ENCODE measurements at places on chromosomes 13 and 19.
A peak's percentile ranks its signal among the peaks of the same experiment; 100 is the strongest.

- no peak for DNase-seq
Observed at GRCh38 chr13:95237310-95237870, 63.9 kb downstream of the ABCC4 start.

DNA sequence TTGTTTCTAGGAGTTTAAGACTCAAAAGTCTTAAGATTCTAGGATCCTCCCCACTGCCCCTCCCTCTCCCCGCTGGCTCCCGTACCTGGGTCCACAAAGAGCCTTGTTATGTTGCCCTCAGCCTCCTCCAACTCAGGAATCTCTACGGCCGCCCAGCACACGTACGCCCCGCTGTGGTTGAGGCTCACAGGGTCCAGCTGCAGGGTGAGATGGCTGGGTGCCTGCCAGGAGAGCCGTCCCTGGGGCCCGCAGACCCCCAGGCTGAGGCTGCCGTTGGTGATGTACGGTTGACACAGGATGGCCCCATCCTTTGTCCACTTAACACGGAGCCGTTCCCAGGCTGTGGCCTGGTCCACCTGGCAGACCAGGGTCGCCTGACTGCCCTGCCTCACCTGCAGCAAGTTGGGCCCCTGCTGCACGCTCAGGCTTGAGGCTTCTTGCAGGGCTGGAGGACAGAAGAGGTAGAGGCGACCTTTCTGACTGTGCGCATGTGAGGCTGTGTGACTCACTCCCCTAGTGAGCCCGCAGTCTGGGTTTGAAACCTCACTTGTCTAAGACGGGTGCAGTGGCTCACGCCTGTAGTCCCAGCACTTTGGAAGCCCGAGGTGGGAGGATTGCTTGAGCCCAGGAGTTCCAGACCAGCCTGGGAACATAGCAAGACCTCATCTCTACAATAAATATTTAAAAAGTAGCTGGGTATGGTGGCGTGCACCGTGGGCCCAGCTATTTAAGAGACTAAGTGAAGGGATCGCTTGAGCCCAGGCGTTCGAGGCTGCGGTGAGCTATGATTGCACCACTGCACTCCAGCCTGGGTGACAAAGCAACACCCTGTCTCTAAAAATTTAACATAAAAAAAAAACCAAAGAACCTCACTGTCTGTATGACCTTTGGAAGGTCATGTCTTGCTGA, 4.0 kb downstream of the TMIGD2 start:
- DNase-seq, result no peak

DNA sequence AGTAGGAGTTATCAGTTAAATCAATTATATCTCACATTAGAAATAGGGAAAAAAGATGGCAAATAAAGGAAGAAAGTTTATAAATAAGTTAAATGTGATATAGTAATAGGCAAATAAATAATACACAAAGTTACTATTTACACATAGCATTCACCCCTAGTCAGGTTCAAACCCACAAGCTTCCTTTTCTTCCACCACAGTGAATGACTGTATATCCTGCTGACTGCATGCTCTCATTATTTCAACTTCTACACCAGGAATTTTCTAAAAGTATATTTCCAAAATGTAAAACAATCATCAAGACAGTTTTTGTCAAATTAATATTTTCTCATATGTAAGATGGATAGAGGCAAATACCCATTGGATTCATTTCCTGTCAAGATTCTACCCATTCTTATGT, 548.6 kb upstream of the SLITRK5 start:
- no peak for DNase-seq

- DNase-seq, result no peak
Observed at GRCh38 chr13:53121131-53121773, 92.6 kb downstream of the OLFM4 start.

- DNase-seq, result peak; percentile 83
Observed at GRCh38 chr13:34942732-34943435, 814 bp downstream of the NBEA start.

GRCh38 chr13:26476111-26476781, 81.2 kb upstream of the WASF3 start:
- DNase-seq, result no peak

DNA sequence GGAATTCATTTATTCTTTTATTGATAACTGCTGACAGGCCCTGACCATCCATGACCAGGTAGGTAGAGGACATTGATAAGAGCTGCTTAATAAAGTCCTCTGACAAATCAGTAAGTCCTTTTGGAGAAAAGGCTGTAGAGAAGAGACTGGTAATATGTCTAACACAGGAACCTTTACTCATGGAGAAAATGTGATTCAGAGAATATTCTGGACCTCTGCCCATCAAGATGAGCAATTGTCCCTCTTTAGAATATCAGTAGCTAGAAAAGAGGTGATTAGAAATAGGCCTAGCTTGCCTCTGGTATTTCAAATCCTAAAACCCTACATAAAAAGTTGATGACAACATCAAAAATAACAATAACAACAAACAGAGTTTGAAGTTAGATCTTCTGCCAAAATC, 642.3 kb downstream of the TBC1D4 start:
- no peak for DNase-seq

DNA sequence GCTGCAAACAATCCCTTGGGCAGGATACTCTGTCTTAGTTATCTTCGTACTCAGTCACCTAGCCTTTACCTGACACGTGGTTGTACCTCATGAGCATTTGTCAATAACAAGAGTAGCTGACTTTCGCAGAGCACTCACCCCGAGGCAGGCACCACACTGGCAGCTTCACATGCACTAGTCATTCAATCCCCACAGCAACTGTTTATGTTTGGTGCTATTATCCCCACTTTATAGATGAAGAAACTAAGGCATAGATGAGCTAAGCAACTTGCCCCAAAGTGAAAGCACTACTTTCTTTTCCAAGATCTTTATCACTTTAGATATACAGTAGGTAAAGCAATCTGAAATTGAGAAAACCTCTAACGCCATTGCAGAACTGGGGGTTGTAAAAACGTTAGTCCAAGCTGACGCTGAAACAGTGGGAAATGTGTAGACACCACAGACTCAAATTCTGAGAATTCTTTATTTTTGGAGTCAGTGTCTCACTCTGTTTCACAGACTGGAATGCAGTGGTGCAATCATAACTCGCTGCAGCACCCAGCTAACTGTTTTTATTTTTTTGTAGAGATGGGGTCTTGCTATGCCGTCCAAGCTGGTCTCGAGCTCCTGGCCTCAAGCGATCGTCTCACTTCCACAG, 446.0 kb downstream of the FOXO1 start:
- DNase-seq, result no peak

GRCh38 chr13:72341904-72342303, 385.5 kb downstream of the MZT1 start:
- no peak for DNase-seq

DNA sequence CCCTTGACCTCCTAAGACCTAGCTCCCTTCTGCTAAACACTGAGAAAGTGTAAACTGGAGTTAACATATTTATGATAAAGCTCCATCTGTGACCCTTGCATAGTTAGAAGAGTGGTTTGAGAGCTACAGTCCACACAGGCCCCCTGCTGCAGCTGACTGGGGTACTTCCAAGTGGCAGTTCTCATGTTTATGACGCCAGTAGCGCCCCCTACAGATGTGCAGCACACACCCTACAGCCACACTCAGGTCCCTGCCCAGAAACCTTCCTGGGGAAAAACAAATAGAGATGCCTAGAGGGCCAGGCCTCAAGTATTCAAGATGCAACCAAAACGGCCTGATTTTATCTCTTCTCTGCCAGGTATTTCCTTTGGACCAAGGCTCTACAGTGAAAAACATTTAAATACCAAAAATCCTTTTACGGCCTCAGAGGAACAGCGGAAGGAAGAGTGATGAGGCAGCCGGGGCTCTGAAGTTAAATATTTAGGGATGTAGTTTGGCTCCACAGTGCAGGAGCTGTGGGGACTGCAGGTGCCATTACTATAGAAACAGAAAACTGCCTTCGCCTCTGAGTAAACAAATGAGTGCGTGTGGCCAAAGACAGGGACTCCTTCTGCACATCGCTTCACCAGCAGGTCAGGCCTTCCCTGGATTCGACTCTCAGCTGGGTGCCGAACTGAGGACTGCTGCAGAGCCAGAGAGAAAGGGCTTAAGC, 553.1 kb downstream of the EFNB2 start:
- DNase-seq, result peak; percentile 38

- DNase-seq, result peak; percentile 98
Observed at GRCh38 chr13:50123862-50124535, 108.8 kb downstream of the KCNRG start.

- DNase-seq, result no peak
Observed at GRCh38 chr19:2478278-2478755, 2.4 kb downstream of the GADD45B start.

DNA sequence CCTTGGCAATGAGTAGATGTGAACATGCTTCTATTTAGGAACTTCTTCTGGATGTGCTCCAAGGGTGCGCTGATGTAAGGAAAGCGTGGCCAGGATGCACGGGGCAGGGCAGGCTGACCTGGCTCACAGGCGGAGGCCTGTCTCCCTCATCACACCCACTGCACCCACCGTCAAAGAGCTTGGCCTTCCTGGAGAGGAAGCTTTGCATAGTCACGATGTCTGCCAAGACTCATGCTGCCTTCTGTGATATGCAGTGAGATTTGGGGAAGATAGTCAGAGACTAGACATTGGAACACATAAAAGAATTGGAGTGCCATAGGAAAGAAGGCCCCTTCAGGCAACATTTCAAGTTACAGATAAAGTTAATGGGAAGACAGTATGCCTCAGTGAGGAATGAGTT, 82.0 kb downstream of the MYO16 start:
- DNase-seq, result no peak

GRCh38 chr19:57825511-57825910, 4.6 kb upstream of the ZNF587B start:
- no peak for DNase-seq

- DNase-seq, result peak; percentile 56
Observed at GRCh38 chr13:87661471-87661870, 9.7 kb upstream of the SLITRK5 start.

DNA sequence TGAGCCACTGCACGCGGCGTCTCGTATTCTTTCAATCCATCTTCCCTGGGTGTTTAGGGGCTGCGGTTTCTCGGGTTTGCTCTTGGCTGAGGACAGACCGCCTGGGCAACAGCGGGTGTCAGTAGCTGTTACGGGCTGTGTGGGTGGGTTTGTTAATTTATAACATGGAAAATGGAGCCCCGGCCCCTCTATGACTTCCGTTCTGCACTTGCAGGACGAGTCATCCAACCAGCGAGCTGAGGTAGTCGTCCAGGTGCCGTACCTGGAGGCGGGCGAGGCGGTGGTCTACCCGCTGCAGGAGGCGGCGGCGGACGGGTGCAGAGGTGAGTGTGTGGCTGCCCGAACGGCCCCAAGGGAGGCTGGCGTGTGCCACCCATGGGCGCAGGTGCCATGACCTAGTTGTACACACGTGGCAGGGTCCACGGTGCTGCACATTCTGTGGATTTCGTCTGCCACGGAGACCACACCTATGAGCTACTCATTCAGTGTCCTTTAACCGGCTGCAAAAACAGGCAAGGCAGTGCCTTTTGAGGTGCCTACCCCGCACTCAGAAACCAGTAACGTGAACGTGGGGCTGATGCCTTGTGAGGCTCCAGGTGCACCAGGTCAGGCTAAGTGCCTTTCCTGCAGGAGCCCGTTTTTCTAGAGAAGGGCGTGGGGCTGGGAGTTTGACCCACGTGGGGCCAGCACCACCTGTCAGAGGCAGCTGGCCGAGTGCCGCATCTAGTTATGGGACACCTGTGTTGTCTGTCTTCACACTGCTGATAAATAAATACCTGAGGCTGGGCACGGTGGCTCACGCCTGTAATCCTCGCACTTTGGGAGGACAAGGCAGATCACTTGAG, 10.9 kb downstream of the POLR2E start:
- no peak for DNase-seq

DNA sequence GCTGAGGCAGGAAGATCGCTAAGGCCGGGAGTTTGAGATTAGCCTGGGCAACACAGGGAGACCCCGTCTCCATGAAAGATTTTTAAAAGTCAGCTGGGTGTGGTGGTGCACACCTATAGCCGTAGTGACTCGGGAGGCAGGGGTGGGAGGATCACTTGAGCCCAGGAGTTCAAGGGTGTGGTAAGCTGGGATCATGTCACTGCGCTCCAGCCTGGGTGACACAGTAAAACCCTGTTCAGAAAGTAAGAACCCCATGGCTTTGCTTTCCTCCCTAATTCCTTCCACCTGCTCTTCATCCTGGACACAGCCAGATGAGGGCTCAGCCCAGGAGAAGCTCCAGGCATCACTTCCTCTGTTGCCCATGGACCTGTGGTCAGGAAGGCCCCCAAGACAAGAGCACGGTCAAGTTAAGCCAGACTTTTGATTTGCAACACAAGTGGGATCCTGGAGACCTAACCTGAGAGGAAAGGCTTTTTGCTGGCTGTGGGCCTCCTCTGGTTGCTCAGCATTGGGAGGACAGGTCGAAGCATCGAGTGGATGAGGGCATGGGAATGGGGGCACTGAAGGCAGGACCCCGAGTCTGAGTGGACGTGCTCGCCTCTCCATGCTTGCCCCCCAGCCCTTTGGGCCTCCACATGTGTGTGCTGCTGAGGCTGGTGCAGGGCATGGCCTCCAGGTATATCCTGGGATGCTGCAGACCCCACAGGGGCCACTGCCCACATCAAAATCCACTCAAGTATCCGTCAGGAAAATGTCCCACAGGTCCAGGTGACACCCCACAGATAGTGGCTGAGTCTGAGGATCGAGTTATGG, 25.4 kb downstream of the TUBA3C start:
- DNase-seq, result no peak

DNA sequence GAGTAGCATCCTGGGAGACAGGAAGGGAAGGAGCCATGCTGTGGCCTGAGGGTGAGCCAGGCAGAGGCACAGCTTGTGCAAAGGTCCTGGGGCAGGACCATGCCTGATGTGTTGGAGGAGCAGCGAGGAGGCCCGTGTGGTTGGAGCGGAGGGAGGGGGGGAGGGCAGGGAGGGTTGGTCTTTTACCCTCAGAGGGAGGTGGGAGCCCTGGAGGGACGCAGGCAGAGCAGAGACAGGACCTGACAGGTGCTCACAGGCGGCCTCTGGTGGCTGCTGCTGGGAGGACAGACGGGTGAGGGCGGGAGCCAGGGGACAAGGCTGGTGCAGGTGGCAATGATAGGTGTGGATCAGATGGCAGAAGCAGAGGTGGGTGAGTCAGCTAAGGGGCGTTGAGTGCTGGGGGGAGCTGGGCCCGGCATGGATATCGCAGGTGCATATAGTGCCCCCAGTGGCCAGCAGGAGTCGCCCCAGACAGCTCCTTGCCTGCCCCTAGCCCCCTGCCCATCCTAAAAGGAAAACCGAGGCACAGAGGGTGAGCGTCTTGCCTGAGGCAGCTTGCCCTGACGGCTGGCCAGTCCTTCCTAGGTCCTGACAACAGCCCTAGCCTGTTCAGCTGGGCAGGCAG, 9.8 kb upstream of the GNA15 start:
- DNase-seq, result peak; percentile 53

GRCh38 chr19:8148410-8149260, 757 bp downstream of the FBN3 start:
- peak; percentile 45 for DNase-seq
